ENCODE measurements at places on chromosomes 12 and 14.

- no peak for DNase-seq
Measured at GRCh38 chr14:33837943-33838683, 112.8 kb downstream of the EGLN3 start.

DNA sequence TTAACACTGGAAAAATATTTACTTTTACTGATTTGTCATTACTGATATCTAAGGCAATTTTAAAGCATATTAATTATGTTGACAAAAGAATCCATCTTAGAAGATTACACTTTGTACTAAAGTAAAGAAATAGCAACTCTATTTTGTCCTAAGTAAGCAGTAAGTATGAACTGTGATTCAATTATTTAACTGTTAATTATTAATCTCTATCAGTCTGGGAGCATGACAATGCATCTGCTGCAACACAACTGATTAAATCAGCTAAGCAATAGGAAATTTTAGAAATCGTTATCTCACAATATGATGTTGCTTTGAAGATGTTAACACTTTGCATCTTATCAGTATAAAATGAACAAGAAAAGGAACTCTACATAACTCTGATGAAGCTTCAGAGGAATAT lies 172.3 kb downstream of the DPY19L2 start:
- DNase-seq = no peak

GRCh38 chr14:32728976-32729375 lies 209.7 kb upstream of the NPAS3 start:
- no peak for DNase-seq

- peak; percentile 20 for DNase-seq
Measured at GRCh38 chr14:76926521-76927251, 100.5 kb downstream of the LRRC74A start.

DNA sequence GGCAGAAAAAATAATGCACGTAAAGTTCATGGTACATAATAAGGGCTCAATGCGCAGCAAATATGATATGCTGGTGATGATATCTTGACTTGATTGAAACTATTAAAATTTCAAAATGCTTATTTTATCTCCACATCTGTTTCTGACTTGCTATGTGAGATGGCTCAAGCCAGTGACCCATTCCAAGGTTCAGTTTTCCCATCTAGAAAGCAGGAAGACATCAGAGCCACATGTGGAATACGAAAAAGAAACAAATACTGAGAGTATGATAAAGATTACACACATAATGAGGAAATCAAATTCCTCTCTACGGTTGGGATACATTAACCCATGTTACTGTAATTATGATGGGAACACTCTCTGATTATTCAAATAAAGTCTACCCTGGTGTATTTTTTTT lies 24.0 kb upstream of the TSPAN11 start:
- DNase-seq = no peak

- no peak for DNase-seq
Measured at GRCh38 chr12:69405566-69405865, 46.0 kb downstream of the YEATS4 start.

DNA sequence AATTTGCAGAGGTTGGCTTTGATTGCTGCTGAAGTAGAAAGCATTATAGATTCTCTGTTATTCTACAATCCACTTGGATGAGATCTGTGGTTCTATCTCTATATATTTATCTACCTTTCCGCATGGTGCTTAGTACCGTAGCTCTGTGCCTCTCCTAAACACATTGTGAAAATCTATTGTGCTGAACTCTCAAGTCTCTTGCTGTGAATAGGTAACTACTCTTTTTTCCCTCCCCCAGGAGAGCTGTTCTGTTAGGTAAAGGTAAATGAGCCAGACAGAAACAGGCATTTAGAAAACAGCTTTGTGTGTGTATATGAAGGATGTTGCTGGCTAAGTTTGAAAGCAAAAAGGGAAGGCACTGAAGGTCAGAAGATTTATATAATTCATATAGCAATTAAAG lies 112.6 kb downstream of the BRMS1L start:
- DNase-seq = no peak

DNA sequence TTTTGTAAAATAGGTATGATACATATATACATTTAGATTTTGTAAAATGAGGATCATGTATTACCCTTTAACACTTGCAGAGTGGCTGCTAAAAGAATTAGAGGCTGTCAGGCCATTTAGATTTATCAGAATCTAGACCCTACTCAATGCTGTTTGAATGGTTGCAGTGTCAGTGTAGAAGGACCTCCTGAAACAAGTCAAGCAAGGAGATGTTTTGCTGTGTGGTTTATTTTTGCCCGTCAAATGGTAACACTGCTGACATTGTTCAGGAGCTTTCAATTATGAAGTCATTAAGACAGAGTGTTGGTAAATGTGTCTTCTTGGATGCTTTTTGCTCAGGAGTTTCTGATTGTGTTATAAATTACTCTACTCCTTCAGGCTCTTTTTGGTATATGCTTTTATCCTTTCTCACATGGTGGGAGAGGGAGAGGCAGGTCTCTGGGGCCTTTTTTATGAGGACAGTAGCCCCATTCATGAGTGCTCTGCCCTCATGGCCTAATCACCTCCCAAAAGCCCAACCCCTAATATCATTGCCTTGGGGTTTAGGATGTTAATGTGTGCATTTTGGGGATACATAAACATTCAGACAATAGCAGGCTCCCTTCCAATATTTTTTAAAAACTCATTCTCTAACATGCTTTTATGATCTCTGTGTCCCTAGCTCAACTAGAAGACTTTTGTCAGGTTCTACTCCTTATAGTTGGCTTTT lies 16.5 kb downstream of the EID3 start:
- no peak for DNase-seq

DNA sequence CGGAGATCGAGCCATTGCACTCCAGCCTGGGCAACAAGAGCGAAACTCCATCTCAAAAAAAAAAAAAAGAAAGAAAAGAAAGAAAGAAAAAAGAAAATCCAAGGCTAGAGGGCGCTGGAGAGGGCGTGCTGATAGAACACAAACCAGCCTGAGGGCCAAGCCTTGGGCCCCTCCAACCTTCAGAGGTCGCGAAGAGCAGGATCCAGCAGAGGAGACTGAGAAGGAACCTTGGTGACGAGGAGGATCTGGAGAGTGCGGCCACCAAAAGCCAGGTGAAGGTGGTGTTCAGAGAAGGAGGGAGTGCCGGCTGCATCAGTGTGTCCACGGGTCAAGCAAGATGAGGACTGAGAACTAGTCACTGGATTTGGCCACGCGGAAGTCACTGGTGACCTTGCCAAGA lies 4.1 kb upstream of the DYNC1H1 start:
- peak; percentile 29 for DNase-seq

- DNase-seq = no peak
Measured at GRCh38 chr14:99522934-99523703, 41.9 kb downstream of the CCNK start.

DNA sequence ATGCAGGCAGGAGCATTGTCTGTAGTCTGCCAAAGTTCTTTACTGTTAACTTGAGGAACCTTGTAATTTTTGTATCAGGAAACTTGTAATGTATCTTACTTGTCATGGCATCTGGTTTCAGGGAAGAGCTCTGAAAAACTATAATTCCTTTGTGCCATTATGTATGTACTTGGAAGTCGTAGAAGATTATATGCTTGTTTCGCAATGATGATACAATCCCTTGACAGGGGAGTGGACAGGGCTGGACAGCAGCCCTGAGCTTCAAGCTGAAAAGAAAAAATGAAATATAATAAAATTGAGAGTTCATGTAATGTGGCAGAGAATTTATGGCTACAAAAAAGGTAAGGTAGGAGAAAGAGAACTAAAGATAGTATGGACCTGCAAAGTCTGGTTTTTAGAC lies 7.4 kb upstream of the DLGAP5 start:
- no peak for DNase-seq

- DNase-seq = no peak
Measured at GRCh38 chr14:51462182-51462581, 189.5 kb upstream of the FRMD6 start.

- DNase-seq = no peak
Measured at GRCh38 chr12:24551163-24551786, 397.6 kb downstream of the BCAT1 start.

GRCh38 chr12:12786706-12787601 lies 1.5 kb downstream of the APOLD1 start:
- DNase-seq = peak; percentile 90

DNA sequence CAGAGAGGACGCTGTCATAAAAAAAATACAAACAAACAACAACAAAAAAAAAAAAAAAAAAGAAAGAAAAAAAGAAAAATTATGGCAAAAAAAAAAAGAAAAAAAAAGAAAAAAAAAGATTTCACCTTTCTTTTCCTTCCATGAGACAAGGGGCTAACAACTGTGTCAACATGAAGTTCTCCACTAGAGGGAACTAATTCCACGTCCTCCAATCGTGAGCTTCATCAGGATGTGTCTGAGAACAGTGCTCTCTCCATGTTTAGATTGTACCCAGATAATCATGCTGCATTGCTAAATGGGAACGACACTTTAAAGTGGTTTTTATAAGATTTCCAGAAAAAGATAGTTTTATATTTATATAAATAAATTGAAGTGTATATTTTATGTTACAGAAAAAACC lies 96.2 kb upstream of the PTPRB start:
- no peak for DNase-seq

DNA sequence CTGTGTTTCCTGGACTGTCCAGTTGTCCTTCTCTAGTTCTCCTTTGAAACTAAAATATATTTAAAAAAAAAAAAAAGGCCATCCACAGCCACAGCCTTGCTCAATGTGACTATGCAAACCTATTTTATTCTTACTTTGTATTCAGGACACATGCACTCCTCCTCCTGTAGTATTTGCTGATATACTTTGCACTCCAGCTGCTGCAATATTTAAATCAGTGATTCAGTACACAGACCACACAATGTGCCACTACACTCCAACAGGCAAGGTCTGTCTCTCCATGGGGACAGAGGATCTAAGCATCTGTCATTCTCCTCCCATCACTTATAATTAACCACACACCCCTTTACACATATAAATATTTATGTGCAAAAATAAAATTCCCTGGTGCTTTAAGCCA lies 40.2 kb upstream of the CCDC196 start:
- DNase-seq = peak; percentile 76

DNA sequence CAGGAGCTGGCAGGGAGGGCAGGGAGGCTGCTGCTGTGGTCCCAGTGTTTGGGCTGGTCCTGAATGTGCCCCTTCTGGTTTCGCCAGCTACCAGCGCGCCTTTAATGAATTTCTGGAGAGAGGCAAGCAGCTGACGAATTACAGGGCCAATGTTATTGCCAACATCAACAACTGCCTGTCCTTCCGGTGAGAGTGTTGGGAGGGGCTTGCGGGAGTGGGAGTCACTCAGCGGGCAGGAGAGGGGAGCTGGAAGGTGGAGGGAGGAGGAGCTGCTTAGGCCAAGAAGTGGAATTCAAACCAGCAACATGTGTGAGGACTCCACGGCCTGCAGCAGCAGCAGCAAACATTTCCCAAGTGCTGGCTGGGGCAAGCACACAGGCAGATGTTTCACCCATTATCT lies 7.7 kb downstream of the TNFAIP2 start:
- no peak for DNase-seq

- no peak for DNase-seq
Measured at GRCh38 chr14:99146616-99147365, 125.2 kb downstream of the BCL11B start.

- DNase-seq = no peak
Measured at GRCh38 chr12:47824198-47824597, 4.5 kb upstream of the HDAC7 start.

DNA sequence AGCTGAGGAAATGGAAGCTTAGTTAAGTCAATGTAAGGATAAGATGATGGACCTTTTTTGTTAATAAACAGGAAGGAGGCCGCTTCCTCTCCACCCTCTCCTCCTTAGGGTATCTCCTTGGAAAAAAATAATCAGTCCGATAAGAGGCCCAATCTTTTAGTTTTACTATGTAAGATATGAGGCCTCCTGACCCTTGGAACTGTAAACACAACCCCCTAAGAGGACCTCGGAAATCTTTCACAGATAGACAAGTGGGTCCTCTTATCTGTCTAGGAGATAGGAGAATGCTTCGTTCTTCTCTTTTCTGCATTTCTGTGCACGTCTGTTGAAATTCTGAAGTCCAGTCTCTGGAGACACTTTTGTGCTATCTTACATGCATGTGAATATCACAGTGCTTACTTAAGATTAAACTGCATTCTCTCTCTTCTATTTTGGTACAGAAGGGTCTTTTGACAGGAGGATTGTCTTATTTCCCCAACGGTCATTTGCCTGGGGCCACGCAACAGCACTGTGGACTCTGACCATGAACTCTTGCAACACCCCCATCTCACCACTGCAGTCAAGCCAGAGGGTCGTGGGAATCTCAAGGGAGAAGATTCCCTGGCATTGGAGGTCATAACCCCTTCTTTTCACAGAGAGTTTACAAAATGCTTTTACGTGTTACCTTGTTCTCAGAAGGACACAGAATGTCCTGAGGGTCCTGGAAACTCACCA lies 313.0 kb upstream of the RTL1 start:
- no peak for DNase-seq

GRCh38 chr14:83255015-83255726 lies 1721.5 kb upstream of the SEL1L start:
- no peak for DNase-seq

- DNase-seq = no peak
Measured at GRCh38 chr12:12926571-12927071, 25.3 kb downstream of the GPRC5D start.

DNA sequence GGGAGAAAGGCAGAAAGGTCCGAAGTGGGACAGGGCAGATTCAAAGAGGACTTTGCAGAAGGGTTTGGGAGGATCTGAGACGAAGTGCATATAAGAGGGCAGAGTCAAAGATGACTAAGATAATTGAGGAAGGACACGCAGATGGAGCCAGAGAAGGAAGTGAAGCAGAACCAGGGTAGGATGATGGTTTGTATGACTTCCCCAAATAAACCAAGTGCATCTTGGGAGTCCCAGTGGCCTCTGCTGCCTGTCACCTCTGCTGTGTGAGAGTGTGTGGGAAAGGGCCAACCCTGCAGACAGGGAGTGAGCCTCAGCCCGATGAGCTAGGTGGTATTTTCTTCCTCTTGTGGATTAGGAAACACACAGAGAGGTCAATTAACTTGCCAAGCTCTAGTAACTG lies 36.8 kb downstream of the FLVCR2 start:
- DNase-seq = no peak

DNA sequence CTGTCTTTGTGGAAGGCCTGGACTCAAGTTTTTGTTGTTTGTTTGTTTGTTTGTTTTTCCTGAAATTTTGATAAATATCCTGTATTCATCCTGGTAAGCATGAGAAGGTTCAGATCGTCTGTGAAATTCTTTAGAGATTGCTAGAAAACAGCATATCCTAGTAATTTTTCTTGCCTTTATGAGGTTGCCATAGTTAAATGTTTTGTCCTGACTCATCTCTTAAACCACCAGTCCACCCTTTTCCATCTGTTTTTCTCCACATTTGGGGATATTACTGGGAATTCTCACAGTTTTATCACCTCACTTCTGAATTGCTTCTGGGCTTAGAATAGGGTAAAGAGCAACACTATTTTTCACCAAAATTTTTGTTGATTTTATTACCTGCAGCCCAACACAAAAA lies 248.3 kb downstream of the FBXL14 start:
- no peak for DNase-seq

DNA sequence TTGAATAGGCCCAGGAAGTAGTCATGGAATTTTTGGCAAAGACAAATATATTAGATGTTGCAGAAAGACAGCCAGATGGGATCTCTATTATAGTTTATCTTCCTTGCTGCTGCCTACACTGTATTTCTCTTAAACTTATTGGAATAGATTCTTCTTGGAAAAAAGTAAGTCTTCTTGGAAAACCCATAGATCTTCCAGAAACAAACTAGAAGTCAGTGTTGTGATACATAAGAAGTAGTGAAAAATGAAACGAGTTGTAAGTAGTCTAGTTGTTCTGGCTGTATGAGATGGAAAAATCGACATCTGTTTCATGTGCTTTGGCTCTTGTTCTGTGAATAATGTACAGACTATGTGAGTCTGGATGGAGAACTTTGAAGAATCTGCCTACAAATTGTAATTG lies 29.0 kb downstream of the GLIPR1L2 start:
- no peak for DNase-seq
